NCI-H1436 (cell line): ENCODE measurements at places on chromosomes 3 and 15.

DNA sequence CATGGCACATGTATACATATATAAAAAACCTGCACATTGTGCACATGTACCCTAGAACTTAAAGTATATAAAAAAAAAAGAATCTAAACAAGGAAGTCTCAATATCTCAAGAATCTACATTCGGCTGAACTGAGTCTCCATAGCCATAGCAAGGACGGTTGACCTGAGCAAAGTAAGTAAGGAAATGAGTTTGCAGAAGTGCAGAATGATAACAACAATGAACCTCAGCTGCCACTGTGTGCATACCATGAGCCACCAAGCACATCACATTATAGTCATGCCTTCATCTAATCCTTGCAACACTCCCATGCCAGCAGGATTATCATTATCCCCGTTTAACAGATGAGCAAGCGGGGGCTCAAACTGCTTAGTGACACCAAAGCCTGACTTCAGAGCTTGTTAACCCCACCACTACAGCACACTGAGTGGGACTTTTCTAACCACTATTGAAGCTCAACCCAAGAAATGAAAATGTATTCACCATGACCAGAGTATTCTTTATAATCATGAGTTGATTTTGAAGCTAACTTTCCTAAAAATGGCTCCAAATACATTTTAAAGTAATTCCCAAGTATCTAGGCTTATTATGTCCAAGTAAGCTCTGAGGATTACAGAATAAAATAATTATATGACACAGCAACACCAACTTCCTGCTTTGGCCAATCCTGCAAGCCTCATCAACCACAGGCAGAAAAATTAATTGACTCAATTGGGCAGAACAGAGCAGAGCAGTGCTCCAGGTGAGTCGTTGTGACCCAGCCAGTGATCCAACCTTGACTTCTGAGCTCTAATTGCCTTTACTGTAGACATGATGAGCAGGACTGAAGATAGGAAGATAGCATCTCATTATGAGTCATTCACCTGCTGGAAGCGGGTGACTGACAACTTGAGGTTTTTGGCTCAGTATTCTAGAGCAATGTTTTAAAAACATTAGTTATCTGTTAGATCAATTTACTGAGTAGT lies 47.3 kb upstream of the IL12A start:
- no peak for DNase-seq

DNA sequence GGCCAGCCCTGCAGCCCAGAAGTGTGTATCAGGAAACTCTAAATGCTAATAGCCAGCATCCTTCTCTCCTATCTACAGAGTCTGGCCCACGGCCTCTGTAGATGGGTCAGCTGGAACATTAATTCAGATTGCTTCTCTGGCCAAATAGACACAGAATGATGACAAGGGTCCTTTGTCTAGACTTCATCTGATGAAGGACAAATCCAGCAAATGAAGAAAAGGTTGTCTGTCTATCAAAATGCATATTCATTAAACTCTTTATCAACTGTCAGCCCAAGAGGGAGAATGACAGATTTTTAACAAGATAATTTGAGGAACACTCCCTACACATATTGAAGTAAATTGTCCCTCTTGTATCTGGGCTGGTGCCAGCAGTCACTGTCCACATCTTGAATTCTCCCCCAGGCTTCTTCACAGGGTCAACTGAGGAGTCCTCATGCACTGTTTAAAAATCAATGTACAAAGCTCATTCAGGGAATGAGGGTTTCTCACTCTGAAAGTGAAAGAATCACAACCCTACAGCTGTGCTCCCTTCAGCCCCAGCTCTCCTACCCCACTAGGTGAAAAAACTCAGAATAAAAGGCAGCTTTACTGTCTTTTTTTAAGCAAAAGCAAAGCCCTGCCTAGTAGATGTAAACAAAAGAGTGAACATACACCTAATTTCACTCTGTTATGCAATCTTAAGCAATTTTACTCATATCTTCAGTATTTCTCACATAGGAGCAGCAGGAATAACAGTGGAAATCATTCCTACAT lies 507.7 kb downstream of the IGSF11 start:
- DNase-seq, result no peak

- no peak for DNase-seq
Observed at GRCh38 chr15:100096700-100097099, 245.1 kb downstream of the ADAMTS17 start.

GRCh38 chr15:84050076-84050475 lies 185.5 kb upstream of the GOLGA6L4 start:
- no peak for DNase-seq
